HCEC 1CT (cell line): ENCODE measurements at places on chromosomes 13 and 19.

GRCh38 chr13:100214886-100215285, 126.0 kb downstream of the PCCA start:
- DNase-seq, result peak; percentile 90

GRCh38 chr13:70253834-70254233, 145.6 kb upstream of the KLHL1 start:
- DNase-seq, result no peak

DNA sequence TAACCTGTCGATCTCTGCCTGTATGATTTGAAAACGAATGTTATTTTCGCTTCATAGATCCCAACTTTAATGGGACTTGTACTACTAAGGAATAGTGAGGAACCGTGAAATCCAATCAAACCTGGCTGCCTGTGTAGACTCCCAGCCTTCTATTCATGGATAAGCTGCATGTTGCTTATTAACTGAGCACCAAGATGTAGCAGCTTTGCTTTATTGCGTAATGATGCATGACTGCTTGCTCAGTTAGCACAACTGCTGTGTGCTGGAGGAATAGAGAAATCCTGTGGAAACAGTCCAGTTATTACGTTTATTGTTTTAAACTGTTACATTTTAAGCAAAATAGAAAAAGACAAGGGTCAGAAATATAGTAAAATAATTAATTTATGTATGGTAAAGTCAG, 108.2 kb downstream of the SHISA2 start:
- DNase-seq, result no peak

DNA sequence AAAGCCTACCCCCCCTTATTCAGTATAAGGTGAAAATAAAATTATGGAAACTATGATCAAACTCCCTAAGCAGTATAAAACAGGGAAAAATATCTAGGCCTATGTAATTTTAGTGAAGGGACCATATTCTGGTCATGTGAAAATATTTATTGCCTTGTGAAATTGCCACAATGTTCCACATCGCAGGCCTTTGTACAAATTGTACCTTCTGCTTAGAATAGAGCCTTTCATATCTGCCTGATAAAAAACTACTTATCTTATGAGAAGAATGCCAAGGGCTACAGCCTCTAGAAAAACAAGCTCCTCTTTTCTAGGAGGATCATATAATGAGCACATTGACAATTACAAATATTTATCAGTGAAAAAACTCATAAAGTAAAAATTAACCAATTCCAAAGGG, 1280.0 kb downstream of the EFNB2 start:
- DNase-seq, result no peak

DNA sequence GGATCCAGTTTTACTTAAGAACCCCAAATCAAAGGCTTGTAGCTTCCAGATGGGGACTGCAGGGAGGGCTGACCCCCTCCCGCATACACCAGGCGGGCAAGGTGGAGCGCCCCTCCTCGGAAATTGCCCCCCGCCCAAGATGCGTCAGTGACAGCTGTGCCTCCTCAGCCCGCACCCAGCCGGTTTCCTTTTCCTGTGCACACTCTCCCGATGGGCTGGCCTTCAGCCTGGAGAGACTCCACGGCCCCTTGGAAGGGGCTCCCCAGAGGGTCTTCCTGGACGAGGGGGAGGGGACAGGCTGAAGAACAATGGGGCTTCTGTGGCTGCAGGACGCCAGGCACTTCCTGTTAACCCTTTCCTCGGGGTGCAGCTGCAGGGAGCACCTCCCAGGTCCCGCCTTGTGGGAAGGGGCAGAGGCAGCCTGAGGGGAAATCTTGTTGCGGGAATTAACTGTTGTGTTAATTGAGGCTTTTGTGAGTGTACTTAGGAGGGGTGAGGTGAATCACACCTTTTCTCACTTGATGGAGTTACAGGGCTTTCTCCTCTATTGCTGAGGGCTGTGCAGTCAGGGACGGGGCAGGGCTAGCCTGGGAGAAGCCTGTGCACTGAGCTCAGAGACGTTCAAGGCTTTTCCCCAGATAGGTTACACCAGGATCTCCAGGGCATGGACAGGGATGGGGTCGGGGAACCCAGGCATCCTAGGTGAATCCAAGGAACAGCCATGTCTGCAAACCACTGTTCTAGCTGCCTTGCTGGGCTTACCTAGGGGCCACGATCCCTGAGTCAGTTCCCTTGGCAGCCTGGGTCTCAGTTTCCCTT, 14.3 kb downstream of the IER2 start:
- peak; percentile 10 for DNase-seq

GRCh38 chr13:65660731-65661130, 1569.4 kb downstream of the PCDH9 start:
- no peak for DNase-seq

GRCh38 chr13:74287724-74288169, 153.5 kb upstream of the KLF12 start:
- DNase-seq, result peak; percentile 63

DNA sequence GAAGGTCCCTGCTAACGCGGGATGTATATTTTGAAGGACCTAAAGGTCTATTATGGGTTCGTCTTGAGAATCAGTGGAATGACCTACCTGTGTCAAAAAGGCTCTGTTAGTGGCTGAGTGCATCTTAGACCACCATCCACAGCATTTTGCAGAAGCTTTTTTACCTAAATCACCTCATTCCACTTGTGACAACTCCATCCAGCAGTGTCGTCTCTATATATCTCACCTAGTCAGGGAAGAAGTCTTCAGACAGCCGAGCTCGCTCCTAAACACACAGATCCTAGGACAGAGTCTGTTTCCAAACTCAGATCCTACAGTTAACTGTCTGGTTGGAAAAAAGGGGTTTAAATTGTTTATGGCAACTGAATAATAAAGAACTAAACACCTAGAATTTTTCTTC, 33.7 kb downstream of the COL4A1 start:
- DNase-seq, result no peak

DNA sequence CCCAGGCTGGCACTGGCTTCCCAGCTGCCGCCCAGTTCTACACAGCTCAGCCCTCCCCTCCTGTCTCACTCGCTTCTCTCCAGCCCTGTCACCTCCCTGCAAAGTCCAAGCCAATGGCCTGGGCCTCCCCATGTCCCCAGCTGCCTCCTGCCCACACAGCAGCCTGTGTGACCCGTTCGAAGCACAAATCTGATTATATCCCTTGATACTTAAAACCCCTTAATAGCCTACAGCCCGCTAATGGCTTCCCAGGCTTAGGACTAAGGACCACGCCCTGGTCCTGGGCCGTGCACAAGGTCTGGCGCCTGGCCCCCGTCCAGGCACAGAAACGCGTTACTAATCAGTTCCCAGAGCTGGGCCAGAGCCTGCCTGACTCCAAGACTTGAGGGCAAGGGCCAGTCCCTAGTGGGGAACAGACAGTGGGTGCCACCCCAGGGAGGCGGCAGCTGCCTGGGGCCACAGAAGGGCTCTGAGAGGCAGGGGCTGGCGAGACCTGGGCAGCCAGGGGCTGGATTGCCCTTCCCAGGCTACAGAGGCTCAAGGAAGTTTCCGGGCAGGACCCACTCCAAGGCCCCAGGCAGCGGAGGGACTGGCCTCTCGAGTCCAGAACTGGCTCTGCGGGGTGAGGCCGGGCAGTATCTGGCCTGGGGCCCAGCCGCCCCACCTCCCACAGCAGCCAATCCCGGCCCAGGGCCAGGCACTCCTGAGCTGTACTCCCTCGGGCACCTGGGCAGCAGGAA, 10.4 kb downstream of the XAB2 start:
- no peak for DNase-seq

DNA sequence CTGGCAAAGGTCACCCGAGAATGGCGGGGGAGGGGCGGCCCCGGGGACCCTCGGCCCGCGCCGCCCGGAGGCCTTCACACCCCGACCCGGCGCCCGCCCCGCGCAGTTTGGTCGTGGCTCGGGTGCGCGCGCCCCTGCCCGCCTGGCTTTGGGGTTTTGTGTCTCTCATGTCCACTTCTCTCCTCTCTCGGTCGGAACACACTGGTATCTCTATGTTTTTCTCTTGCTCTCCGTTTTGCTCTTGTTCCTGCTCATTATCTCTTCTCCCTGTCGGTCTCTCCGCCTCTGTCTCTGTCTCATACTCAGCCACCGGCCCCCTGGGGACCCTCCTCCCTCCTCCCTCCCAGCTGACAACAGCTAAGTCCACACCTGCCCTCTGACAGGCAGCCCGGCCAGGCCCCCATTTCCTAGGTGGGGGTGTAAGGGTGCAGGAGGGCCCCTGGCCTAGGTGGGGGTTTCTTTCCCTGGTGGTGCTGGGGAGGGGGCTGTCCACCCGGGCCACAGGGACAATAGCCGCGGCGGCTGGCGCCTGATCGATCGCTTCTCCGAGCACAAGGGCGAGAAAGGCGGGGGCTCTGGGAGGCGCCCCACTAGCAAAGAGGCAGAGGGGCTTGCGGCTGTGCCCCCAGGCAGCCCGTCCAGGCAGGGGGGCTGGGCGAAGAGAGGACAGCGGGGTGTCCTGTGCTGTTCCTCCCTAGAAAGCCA, 2.3 kb downstream of the ONECUT3 start:
- no peak for DNase-seq

- DNase-seq, result no peak
These were observed at the start of gene FBXO27 for GRCh38 chr19:39032063-39032918. TSS of gene FBXO27 (minus strand) at chr19:39032549. CDS start at chr19:39032227, 322 bp downstream.

DNA sequence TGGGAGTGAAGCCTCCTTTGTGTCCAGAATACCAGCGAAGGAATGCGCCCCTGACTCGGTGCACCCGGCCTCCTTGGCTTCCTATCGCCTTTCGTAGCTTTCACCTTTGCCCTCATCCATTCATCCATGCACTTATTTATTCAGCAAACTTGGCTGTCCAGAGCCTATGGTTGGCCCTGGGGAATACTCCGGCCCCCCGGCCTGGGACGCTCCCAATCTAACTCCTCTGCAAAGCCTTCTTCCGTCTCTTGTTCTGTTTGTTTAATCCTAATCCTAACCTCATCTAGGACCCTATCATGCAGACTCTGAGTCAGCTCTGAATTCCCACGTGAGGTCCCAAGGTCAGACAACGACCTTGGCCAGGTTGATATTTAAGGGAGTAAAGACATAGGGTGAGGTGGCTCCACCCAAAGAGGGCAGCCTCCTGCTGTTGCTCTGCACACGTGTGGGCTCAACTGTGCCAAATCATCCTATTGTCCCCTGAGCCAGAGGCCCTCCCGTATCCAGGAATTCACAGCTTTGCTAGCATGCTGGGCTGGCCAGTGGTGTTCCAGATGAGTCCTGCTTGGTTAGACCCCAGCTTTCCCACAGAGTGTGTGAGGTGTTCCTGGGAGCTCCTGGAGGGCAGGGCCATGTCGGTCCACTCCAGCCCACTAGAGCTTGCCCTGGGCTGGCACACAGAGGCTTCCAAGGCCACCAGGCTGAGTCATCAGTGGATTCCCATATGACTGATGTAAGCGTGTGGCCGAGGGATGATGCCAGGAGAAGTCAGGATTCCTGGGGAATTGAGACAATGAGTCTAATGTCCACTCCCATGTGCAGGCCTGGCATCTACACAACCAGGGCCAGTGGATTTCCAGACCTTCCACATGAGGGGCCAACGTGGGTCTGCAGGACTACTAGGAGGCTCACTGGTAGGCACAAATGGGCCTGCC, 6.5 kb upstream of the CCNE1 start:
- no peak for DNase-seq

- no peak for DNase-seq
These were observed 51.9 kb downstream of the SLAIN1 start for GRCh38 chr13:77749344-77749880.

DNA sequence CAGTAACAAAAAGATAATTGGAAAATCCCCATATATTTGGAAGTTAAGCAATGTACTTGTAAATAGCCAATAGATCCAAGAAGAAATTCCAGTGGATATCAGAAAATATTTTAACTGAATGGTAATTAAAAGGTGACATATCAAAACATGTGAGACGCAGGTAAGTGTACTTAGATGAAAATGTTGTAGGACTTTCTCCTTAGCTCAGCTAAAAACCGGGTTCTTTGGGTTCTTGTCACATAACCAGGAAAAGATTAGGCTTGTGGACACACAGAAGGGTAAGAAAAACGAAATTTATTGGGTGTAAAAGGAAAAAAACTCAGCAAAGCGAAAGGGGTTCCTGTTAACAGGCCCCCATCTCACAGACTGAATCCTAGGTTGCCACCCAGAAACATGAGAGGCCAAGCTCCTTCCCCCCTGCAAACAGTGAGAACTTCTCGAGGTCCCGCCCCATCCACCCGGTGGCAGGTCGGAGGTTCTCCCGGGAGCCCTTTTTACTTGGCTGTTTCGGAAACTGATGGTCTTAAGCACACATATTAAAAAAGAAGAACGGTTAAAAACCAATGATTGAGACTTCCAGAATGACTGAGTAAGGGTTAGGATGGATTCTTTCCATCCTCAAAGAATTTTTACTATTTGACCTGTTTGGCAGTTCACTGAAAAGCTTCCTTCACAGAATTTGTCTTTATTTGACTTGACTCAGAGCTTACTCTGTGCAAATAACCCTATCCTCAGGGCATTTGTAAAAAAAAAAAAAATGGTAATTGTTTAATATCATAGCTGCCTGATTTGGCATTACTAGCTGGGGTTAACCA, 3.1 kb upstream of the CCDC70 start:
- no peak for DNase-seq

GRCh38 chr19:46254776-46255175, 25.2 kb downstream of the IGFL1 start:
- no peak for DNase-seq

GRCh38 chr19:7010722-7011593, 10.3 kb downstream of the MBD3L2B start:
- no peak for DNase-seq

- DNase-seq, result no peak
These were observed 25.2 kb upstream of the KATNAL1 start for GRCh38 chr13:30332456-30333143.

- no peak for DNase-seq
These were observed 393.6 kb downstream of the TDRD3 start for GRCh38 chr13:60790620-60791019.

DNA sequence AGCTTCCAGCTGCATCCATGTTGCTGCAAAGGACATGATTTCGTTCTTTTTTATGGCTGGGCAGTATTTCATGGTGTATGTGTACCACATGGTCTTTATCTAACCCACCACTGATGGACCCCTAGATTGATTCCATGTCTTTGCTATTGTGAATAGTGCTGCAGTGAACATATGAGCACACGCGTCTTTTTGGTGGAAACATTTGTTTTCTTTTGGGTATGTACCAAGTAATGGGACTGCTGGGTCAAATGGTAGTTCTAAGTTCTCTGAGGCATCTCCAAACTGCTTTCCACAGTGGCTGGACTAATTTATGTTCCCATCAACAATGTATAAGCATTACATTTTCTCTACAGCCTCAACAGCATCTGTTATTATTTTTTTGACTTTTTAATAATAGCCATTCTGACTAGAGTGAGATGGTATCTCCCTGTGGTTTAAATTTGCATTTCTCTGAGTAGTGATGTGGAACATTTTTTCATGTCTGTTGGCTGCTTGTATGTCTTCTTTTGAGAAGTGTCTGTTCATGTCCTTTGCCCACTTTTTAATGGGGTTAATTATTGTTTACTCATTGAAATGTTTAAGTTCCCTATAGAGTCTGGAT, 6.8 kb upstream of the UBE2L5 start:
- no peak for DNase-seq

DNA sequence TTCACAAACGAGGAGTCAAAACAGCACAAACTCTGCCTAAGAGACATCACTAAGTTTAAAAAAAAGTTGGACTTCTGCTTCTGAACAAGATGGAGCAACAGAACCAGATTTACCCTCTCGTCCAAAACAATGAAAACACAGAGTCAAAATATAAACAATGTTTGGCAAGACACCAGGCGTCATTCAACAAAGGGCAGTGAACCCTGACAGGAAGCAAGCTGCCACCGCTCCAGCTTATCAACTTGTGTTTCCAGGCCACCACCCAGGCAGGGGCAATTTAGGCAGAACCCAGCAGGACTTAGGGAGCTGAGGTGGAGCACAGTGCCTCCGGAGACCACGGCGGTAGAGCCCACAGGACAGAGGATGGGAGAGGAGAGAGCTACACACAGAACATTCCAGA, 8.6 kb upstream of the NAPA start:
- no peak for DNase-seq
